GM04504 (cell line): ENCODE measurements at places on chromosomes 5 and 9.

GRCh38 chr9:78351816-78352215 lies 54.9 kb downstream of the PSAT1 start:
- DNase-seq: no peak

- DNase-seq: no peak
Observed at GRCh38 chr5:57662991-57663390, 180.4 kb upstream of the ACTBL2 start.

GRCh38 chr5:159149085-159149484 lies 49.4 kb upstream of the EBF1 start:
- DNase-seq: no peak

DNA sequence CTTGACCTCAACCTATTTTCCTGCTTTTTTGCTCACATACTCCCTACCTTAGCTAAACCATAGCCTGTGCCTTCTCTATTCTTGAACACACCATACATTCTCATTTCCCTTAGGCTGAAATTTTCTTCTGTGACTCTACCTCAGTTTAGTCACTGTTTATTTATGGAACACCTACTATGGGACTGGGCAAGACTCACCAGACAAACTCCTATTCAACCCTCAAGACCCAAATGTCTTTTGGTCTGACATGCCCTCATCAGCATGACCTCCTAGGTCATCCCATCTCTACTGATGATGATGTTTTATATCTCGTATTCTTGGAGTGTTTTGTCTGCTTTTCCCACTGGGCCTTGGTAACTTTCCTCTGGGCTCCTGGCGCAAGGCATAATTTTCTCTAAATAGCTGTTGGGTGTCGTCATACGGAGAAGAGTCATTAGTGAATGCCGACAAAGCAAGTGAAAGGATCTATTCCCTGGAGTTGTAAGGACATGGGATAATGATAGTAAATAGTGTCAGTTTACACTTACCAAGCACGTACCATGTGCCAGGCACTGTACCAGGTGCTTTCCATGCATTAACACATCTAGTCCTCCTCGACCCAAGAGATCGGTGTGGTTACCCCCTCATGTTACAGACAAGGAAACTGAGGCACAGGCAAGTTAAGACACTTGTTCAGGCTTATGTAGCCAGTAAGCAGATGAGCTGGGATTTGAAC lies 22.4 kb upstream of the PITX1 start:
- DNase-seq: no peak

DNA sequence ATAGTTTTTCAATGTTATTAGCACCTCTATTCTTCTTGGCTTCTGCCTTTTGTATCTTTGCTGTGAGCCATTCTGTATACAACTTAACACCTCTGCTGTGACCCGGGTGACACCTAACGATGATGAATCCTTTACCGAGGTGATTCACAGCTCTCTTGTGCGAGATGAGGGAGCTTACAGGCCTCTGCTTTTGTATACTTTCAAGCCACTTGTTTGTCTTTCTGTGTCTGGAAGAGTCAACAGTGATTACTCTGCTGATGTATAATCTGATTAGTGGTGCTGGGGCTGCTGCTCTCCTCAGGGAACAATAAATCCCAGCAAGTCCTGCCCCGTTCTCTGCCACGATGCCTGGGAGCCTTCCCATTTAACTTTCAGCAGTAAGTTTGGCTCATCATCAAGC lies 442.9 kb upstream of the SGCD start:
- DNase-seq: no peak

DNA sequence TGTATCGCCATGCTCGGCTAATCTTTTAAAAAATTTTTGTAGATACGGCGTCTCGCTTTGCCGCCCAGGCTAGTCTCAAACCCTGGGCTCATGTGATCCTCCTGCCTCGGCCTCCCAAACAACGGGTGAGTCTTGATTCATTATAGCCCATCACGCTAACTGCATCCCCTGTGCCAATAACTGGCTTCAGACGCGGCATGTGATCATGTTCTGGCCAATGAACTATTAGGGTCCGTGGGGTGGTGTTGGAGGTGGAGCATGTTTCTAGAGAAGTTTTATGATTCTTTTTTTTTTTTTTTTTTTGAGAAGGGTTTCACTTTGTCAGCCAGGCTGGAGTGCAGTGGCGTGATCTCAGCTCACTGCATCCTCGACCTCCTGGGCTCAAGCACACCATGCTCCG lies 51.0 kb downstream of the FGF18 start:
- no peak for DNase-seq

- DNase-seq: no peak
Observed at GRCh38 chr5:79329453-79329852, 93.5 kb downstream of the JMY start.

DNA sequence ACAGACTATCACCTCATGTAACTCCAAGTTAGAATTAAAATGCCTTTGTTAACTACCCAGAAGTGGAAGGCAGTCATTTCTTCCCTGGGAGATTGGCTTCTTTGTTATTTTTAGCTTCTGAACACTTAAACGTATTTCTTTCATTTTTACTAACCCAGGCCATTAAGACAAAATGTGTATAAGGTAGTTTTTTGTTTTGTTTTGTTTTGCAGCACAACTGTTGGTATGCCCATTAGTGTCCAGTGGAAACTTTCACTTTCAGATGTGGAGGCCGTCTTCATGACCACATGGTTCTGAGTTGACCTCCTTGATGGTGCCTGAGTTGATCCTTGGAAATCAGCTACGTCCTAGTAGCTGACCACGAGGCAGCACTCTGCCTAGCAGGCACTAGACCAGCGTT lies 264.6 kb upstream of the ZNF608 start:
- no peak for DNase-seq

- DNase-seq: no peak
Observed at GRCh38 chr5:32406650-32407049, 37.9 kb downstream of the ZFR start.

GRCh38 chr5:174765540-174765939 lies 41.2 kb downstream of the MSX2 start:
- DNase-seq: no peak

GRCh38 chr9:71857159-71857558 lies 53.8 kb downstream of the ABHD17B start:
- no peak for DNase-seq

- DNase-seq: no peak
Observed at GRCh38 chr5:160968480-160968879, 116.5 kb upstream of the ATP10B start.

GRCh38 chr5:176916337-176916736 lies 17.2 kb upstream of the HK3 start:
- DNase-seq: no peak

GRCh38 chr5:56319526-56320181 lies 86.5 kb upstream of the ANKRD55 start:
- DNase-seq: no peak

- no peak for DNase-seq
Observed at GRCh38 chr5:134580001-134580460, 52.6 kb downstream of the SAR1B start.

DNA sequence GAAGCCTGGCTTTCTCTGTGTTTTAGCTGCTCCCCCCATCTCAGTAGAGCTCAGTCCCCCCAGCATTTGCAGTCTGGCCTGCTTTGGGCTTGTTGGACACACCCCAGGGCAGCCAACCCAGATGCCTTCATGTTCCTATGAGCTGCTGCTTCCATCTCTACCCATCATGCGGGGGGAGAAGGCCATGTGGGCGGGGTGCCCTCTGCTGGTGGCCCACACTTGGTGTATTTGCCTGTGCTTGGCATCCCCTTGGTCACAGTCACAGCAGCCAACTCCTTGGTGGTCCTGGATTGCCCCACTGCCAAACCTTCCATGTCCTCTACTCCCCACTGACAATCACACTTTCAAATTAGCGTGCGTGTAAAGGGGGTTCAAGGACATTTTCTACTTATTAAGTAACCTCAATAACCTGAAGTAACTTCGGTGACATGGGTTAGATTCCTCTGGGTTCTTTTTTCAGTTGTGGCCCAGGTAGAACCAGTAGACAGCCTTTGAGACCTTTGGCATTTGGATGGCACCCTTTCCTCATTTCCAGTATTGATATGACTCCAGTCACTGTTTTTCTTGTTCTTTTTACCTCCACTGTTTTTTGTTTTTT lies 42.8 kb downstream of the SNX30 start:
- peak; percentile 37 for DNase-seq

DNA sequence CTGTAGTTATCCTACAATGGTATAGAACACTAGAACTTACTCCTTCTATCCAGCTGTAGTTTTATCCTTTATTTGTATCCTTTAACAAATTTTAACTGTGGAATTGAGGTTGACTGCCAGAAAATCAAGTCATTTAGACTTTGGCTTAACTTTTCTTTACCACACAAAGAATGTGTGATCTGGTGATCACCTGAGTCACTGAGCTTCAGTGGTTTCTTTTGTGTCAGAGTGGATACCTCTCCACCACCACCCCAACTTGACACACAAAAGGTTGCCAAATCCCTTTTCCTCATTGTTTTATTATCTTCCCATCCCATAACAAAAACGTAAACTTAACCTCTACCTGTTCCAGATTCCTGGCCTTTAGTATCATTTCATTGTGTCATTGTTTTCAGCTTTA lies 5.5 kb downstream of the OTULIN start:
- DNase-seq: no peak

DNA sequence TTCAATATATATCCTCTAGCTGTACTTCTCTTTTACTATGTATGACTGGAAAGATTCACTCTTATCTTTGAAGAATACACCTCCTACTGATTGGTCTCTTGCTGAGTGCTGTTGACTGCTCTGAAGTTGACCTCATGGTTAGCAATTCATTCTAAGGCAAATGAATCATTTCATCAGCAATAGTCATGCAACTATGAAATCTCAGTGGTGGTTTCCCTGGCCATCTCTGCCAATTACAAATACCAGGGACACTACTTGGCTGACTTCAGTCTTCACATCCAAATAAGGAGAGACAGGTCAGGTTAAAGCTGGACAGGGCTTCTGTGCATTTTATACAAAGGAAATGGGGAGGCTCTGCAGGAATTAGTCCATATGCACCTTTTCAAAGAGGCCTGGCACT lies 333.5 kb upstream of the ACTBL2 start:
- DNase-seq: peak; percentile 95

GRCh38 chr9:20526500-20527319 lies 95.6 kb downstream of the MLLT3 start:
- no peak for DNase-seq

DNA sequence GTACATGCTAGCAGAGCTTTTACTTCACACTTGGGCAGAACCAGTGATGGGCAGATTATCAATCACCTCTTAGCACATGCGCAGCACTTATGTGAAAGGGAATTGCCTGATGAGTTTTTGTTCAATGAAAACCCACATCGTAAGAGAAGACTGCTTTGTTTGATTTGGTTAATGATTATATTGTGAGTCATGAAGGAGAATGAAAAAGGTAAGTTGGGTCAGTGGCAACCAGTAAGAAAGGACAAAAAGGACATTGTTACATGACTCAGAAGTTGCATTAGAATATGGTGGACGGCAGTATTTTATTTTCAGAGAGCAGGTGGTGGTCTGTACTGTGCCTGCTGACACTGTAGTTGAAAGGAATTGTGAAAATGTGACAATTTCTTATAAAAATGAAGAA lies 127.4 kb downstream of the AOPEP start:
- DNase-seq: no peak

DNA sequence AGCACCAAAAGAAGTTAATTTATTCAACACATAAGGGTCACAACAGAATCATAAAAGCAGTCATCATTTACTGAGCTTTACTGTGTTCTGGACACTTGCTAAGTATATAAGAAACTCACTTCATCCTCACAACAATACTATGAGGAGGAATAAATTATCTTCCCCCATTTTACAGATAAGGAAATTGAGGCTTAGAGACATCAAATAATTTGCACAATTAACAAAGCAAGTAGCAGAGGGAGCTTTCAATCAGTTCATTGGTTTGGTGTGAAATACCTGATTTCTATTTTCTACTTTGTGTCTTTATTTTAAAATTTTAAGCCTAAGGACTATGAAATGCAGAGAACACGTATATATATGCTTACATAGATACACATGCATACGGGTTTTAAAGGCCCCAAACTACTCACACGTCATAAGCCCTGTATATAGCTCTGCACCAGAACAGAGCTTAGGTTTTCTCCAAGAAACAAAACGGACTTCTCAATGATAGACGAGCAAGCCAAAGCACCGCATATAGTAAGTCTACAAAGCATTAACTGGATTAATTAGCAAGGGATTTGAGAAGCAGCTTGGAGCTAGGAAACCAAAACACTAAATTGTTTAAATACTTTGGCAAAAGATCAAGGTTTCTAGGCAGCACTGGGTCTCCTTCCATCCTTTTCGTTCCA lies 95.6 kb downstream of the DENND1A start:
- DNase-seq: no peak

DNA sequence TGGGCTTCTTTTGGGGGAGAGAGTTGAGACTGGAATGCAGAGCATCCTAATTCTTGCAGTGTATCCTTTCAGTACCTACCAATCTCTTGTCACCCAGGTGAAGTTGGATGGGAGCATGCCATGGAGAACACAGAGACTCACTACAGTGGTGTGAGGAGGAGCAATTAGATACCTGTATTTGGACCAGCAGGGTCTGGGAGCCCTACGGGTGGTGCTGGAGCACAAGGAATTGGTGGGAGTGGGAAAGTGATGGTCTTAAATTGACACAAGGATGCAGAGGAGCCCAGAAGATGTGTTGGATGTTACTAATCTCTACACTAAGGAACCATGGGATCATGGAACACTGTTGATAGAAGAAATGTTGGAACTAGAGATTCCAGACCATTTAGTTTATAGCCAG lies 212.7 kb downstream of the CHSY3 start:
- DNase-seq: no peak

DNA sequence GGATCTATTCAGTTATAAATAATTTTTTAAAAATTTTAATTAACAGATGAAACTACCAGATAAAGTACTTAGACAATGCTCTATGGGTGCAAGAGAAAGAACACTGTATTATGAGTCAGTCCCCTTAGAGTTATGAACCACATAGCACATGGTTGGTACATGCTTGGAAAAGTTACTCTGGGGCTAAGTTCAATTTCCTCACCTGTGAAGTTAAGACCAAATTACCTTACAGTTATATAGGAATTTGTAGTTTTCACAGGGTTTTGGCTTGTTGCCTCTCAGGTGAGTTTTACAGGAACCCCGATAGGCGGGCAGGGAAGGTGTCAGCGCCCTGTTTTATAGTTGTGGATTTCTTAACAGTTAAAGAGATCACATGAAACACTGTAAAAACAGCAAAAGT lies 1.2 kb downstream of the PANK3 start:
- DNase-seq: no peak

DNA sequence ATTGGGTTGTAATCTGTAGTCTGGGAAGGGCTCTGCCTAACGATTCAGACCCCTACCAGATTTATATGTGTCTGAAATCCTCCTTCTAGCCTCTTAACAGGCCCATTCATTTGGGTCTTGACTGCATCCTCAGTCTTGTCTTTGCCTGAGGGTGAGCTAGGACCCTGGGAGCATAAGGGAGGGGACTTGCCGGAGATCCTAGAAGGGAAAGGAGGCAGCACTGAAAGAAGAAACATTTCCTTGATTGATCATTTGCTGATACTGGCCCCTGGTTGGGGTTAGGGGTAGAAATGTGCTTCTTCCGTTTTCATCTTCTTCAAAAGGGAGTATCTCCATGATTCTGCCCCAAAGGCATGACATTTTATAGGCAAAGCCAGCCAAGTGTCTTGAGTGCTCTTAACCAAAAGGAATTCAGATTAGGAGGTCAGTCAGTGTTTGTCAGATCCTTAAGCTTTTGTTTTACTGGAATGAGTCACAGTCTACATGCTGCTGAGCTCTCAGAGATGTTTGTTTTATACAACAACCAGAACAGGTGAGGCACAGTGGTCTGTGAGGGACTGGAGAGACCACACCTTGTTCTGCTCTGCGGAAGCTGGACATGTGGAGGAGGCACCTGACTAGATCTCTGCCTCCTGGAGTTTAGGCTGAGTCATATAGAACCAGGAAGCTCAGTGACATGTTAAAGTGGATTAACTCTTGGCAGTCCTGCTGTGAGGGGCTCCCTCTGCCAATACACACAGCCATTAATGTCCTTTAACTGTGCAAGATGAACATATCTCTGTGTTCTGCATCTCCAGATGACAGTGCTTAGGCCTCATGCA lies 37.7 kb downstream of the PCDHAC2 start:
- DNase-seq: no peak
